PC-3 (cell line): ENCODE measurements at places on chromosomes 3 and 15.
A peak's percentile ranks its signal among the peaks of the same experiment; 100 is the strongest.

GRCh38 chr3:55648591-55649318 lies 161.6 kb upstream of the WNT5A start:
- DNase-seq = no peak

- DNase-seq = peak; percentile 79
These were observed 545.0 kb downstream of the ZPLD1 start for GRCh38 chr3:102979682-102980354.

DNA sequence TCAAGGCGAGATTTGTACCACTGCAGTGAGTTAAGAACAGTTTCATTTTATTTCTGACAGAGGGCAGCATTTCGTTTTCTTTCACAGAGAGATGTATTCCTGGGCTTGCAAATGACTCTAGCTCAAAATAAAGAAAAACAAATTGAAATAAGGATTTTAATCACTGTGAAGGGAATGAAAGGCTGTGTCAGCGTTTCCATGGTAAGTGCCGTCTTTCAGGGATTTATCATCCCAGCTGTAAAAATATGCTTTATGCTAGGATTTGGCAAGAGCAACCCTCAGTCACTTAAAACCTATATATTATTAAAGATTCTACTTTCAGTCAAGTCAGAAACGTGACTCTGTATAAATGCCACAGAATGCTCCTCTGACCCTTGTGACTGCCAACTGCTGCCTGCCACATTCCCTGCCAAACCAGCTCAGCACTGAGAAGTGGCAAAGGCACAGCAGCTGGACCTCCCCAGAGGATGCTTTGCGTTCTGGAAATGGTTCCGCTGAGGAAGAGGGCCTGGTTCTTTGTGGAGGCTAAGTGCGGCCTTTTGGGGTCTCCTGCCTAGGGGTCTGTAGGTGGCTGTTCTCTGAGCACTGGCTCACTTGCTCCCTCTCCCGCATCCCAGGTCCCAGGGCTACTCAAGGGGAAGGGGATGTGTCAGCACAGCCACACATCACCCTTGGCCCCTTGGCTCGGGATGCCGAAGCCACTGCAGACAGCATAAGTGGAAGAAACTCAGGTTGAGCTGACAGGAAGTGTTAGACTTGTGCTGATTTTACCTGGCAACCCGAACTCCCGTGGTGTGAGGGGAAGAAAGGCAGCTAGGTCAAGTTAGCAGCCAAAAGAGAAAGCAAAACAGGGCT lies 56.6 kb upstream of the POMGNT2 start:
- peak; percentile 77 for DNase-seq

- no peak for DNase-seq
These were observed 2.9 kb downstream of the SNRPN start for GRCh38 chr15:24957691-24958090.

GRCh38 chr3:157159037-157159761 lies 748 bp downstream of the CCNL1 start:
- peak; percentile 46 for DNase-seq

GRCh38 chr3:120753810-120754209 lies 11.3 kb downstream of the GTF2E1 start:
- no peak for DNase-seq

GRCh38 chr15:47523681-47524475 lies 193.4 kb upstream of the SEMA6D start:
- no peak for DNase-seq

- peak; percentile 31 for DNase-seq
These were observed 682 bp downstream of the ITPKA start for GRCh38 chr15:41494190-41494921.

GRCh38 chr3:108528459-108529252 lies 18.3 kb upstream of the MYH15 start:
- DNase-seq = no peak

GRCh38 chr3:189710620-189711402 lies 79.6 kb downstream of the TP63 start:
- DNase-seq = peak; percentile 95

- DNase-seq = no peak
These were observed 30.7 kb downstream of the SEMA7A start for GRCh38 chr15:74402873-74403587.

DNA sequence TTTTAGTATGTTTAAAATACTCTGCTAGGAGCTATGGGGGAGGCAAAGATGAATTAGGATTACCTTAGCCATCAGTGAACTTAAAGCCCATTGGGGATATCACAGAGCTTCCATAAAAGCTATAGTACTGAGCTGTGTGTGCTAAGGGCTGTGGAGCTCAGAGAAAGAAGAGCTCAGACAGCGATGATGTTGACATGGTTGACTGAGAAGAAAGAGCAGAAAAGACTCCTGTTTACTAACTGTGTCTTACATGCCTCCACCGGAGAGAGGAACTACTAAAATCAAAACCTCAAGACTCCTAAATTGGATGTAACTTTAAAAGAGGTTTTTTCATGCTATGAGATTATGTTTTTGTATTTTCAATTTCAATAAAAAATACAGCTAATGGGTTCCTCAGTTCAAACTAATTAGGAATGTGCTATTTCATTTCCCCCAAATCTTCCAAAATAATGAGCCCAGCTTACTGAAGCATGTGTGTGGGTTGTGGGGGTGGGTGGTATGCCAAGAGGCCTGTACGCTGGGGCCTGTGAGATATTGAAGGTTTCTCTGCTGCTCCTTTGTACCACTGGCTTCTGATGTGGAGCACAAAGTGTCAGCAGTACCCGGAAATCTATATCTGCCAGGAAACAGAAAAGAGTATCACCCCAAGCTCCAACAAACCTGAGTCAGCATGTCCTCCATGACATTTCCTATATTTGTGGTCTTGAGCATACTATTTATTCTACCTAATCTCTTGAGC lies 22.7 kb downstream of the DGKG start:
- DNase-seq = no peak

- peak; percentile 50 for DNase-seq
These were observed 163.1 kb downstream of the FMN1 start for GRCh38 chr15:33031324-33031821.
